ENCODE measurements at places on chromosomes 7 and 10.

GRCh38 chr7:50379082-50379481, 71.1 kb downstream of the FIGNL1 start:
- DNase-seq: no peak

- DNase-seq: peak; percentile 69
Measured at GRCh38 chr7:74502216-74502891, 48.6 kb downstream of the GTF2IRD1 start.

DNA sequence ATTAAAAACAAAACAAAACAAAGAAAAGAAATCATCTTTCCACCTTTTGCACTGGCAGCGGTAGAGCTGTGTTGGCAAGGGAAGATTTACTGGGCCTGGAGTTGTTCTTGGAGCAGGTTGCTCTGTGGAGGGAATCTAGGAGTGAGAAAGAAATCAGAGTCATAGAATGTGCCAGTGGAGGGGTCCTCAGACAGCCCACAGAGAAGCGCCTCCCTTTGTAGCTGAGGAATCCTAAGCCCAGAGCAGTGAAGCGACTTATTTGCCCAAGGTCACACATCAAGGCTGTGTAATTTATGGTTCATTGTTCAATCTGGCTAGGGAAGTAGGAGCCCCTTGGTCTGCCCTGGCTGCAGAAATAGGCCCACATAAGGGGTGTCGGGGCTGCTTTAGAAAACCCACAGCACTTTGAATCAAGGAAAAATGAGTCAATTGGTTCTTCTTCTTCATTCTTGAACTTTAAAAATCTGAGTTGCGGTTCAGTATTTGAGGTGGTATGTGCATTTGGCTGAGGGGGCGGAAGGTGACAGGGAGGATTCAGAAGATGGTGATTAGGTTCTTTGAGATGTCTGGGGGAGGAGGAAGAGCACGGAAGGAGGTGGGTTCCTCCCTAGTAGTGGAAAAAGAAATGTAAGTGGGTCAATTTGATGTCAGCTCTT, 253.7 kb downstream of the PTEN start:
- no peak for DNase-seq

GRCh38 chr10:96261930-96262329, 9.4 kb downstream of the BLNK start:
- no peak for DNase-seq

DNA sequence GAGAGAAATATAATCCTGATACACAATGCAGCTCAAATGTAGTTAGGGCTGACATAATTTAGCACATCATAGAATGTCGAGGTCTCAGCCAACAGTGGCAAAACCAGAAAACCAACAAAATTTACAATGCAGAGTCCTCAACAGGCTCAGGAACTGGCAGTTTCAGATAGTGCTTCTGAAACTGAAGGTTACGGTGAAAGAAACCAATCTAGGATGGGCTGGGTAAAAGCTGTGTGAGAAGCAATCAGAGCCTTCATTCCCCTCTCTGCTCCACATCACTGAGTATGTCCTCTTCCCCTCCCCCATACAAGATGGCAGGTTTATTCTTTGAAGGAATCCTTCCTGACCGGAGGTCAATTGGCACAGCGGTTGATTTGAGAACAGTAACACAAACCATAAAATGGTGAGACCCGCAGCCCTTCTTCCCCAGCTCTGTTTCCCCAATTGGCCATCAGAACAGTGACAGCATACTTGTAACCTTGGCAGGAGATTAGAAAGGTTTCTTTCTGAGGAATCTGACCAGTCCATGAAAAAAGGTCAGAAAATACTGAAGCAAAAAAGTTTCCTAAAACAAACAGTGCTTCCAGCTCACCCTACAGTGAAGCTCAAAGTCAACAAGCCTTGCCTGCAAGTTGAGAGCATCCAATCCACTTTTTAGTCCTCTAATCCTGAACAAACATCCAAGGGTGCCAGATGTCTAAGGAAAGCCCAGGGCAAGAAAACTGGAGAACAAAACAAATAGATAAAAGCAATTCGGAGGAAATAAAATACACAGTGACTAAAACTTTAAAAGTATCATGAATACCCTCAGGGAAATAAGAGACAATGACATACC, 53.9 kb upstream of the IL6 start:
- peak; percentile 85 for DNase-seq

- DNase-seq: no peak
Measured at GRCh38 chr10:125233726-125234125, 73.4 kb upstream of the CTBP2 start.

DNA sequence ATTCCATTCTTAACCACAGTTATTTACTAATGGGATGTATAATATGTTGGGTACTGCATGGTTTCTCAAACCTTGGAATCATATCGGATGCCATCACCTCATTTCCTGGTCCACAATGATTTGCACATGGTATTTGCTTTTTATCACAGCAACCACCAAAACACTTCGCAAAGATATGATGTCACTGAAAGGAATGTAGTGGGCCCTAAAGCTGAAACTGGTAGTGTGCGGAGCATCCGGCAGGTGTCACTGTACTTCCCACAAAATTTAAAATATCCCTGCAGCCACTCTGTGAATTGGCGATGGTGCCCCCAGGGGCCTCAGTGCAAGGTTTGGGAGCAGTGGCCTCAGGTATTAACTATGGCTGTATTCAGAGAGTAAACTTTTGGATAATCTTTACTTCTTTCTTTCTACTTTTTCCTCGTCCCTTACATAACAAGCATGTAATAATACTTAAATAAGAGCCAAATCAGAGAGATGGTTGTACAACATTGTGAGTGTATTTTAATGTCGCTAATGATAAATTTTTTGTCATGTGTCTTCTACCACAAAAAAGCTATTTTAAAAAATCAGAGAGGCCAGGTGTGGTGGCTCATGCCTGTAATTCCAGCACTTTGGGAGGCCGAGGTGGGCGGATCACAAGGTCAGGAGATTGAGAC, 66.2 kb downstream of the FAM241B start:
- DNase-seq: no peak

GRCh38 chr7:138935465-138936011, 45.7 kb downstream of the KIAA1549 start:
- DNase-seq: no peak

DNA sequence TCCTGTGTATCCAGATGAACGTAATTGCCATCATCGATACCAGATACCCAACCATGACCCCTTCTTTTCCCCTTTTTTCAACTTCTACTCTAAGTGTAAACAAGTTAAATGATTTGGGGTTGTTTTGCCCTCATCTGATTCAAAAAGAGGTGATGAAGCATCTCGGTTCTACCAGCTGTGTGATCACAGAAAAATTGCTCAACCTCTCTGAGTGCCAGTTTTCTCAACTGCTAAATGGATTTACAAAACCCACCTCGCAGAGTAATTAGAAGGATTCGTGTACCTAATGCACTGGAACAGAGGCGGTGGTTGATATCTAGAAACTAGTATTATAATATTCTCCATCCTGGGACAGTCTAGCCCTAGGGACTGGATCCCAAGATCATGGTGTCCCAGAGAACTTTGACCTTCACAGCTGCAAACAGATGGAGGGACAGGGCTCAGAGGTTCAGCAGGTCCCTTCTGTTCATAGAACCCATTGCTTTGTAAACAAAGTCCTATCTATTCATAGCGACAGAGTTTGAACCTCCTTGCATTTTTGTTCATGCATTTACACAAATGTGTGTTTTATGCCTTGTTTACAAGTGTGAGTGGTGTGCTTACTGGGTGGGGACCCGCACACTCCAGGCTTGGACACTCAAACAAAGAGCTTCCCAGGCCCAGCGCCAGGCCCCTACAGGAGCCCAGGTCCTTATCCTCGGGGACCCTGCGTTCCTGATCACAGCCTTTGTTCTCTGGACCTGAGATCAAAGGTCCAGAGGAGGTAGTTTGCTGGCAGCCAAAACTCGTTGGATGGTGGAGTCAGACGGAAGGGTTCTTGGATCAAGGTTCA, 46.4 kb downstream of the CALML3 start:
- no peak for DNase-seq

DNA sequence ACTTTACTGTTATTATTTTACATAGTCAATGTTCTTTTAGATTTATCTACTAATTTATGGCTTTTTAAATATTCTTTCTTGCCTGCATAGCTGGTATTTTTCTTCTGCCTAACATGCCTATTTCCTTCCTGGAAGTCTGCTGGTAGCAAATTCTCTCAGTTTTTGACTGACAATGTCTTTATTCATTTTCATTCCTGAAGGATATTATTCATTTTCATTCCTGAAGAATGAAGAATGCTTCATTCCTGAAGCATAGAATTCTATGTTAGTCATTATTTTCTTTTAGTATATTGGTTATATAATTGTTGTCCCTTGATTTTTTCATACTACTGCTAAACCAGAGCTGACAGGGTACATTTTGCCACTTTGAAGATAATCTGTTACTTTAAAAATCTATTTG, 41.8 kb downstream of the TMEM168 start:
- no peak for DNase-seq

GRCh38 chr7:129421717-129422250, 12.4 kb upstream of the STRIP2 start:
- no peak for DNase-seq

DNA sequence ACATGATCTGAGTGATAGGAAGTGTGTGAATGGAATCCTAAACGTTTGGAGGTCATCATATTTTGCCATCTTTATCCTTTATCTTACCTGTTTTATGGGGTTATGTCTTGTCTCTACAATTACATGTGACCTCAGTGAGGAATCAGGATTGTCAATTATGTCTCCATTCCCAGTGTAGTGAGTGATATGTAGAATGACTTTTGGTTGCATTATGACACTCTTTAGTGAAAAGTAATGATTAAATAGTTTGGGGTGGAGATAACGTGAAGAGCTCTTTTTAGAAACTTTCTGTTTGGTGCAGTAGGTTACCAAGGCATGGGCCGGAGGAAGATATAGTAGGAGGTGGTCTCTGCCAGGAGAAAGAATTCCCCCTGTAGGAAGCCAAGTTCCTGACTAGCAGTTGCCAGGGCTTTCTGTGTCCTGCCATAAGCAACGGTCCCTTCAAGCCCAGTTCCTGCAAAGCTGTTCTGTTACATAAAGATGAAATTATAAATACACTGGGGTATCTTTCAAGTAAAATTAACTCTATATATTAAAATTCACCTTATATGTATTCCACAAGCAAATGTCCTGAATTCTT, 228.2 kb downstream of the NSUN6 start:
- DNase-seq: no peak

DNA sequence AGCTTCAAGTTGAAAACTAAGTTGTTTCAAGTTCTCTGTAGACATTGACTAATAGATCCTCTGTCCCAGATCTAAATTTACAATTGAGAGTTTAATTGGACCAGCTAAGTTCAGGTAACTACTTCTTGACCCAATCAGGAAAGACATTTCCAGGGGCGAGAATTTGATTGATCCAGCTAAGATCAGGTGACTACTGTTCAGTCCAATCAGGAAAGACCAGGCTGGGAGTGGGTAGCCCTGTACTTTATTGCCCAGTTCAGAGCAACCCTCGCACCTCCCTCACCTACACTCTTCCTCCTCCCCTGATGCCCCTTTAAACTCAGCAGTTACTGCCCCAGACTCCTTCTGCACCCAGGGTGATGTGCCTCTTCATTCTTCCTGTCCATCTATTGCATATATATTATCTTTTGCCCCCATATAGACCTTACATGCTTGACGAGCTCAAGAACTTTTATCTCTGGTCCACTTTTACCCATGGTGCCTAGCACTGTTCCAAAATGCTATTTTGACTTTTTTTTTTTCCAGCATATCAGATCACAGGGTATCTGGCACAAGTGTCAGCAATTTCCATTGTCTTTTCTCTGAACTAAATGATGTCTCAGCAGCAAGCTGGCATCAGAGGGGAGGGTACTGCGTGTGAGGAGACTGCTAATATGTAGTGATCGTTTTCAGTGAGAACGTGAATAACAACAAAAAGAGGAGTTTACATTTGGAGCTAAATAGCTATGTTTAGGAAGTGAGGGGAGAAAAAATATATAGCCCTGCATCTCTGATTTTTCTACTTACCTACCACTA, 169.4 kb downstream of the KIAA1217 start:
- DNase-seq: no peak

GRCh38 chr10:49579621-49580020, 30.5 kb upstream of the SLC18A3 start:
- DNase-seq: no peak

GRCh38 chr10:96765406-96766240, 45.3 kb upstream of the PIK3AP1 start:
- peak; percentile 30 for DNase-seq

GRCh38 chr10:92538231-92538958, 35.5 kb downstream of the IDE start:
- DNase-seq: peak; percentile 68

GRCh38 chr7:41467596-41467995, 235.3 kb downstream of the INHBA start:
- no peak for DNase-seq

GRCh38 chr10:114166043-114166442, 8.0 kb downstream of the CCDC186 start:
- DNase-seq: peak; percentile 91
